ENCODE measurements at places on chromosomes 3 and 15.

DNA sequence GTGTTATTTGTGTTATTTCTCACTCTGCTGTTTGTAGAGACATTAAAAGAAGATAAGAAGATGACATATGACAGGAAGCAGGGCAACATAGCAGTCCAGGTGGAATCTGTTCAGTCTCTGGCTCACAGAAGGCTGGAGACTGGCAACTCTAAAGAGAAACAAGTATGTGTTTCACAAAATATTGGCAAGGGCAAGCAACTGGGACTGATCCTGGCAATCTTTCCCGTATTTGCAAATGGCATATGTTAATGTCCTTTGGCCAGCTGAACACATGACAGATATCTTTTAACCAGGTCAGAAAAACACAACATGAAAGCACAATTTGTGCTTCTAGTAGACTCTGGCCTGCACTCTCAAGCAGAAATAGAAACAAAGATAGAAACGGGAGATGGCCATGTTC lies 1354.1 kb upstream of the EPHA6 start:
- peak; percentile 88 for DNase-seq

DNA sequence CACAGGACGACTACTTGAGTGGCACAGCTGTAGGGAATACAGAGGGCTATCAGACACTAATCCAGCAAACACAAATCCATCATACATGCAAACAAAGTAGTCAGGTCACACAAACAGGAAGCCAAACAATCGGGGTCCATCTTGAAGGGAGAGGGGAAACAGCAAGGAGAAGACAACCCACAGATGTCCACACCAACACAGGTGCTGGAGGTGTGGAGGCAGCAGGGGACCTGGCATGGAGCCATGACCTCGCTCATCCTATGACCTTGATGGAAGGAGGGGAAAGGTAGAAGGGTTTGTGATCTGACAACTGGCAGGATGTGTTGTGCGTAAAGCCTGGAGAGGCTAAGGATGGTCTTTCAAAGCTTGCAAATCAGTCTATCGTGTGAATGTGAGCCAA lies 39.9 kb upstream of the SKOR1 start:
- no peak for DNase-seq

- no peak for DNase-seq
Measured at GRCh38 chr3:194373899-194374298, 4.4 kb upstream of the LRRC15 start.

GRCh38 chr3:31187380-31187779 lies 292.9 kb upstream of the GADL1 start:
- DNase-seq = no peak

DNA sequence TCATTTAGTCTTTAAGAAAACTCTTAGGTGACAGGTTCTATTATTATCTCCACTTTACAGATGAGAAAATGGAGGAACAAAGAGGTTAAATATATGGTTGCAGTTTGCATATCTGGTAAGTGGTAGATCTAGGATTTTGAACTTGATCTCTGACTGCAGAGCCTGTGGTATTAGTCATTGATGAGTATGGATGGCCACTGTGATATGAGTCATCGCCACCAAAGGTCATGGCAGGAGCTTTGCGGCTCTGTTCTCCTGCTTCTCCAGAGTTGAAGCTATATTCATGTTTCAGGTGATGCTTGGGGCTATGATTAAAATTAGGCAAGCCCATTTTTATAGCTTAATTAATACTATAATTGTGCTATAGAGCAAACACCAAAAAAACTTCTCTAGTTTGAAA lies 306.2 kb upstream of the DPPA4 start:
- no peak for DNase-seq

Measured in cerebellar nuclear complex (tissue), 1 donor.